Psoas muscle (tissue), 8 donors: ENCODE measurements at places on chromosomes 1 and 21. TPM values are rescaled to one million over a fixed set of nuclear protein-coding genes. Genes with fewer than 3 reads are reported as not detected.

DNA sequence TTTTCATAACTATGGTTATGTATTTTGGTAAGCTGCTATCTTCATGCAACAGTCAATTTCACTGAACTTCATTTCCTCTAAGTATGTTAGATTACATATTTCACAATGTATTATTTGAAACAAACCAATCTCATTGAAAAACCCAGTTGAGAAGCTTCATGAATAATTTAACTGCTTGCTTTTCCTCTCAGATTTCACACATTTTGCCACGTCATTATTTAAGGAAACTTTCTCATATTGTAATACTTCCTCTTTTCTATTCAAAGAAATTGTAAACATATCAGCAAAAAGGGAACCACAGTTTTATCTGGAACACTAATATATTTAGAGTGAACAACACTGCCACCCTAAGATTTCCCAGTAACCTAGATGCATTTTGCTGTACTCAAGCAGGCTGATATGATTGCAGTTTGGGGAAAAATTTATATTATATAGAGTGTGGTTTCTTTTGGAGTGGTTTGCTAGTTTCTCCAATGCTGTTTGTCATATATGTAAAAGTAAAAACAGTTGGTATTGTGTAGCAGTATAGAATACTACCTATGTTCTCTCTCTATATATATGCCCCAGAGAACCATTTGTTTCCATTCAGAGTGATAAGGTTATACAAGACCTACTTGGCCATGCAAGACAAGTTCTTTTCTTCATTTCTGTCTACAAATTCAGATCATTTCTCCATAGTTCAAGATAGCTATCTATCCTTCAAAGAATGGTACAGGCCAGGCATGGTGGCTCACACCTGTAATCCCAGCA lies 28.4 kb upstream of the AHCTF1 start:
- no peaks in the 10 kb centered on the region for H3K4me1 ChIP-seq
- DNase-seq, result no peak
- no peaks in the 10 kb centered on the region for H3K27me3 ChIP-seq
- no peak overlapping the region for H3K4me3 ChIP-seq
- H3K27ac ChIP-seq, result no peak overlapping the region

- H3K36me3 ChIP-seq, result no peaks in the 10 kb centered on the region
- no peak overlapping the region for H3K4me3 ChIP-seq
- no peaks in the 10 kb centered on the region for H3K4me1 ChIP-seq
- no peak overlapping the region for H3K27ac ChIP-seq
- no peak for DNase-seq
Measured at GRCh38 chr1:223230161-223230881, 87.3 kb upstream of the TLR5 start.

DNA sequence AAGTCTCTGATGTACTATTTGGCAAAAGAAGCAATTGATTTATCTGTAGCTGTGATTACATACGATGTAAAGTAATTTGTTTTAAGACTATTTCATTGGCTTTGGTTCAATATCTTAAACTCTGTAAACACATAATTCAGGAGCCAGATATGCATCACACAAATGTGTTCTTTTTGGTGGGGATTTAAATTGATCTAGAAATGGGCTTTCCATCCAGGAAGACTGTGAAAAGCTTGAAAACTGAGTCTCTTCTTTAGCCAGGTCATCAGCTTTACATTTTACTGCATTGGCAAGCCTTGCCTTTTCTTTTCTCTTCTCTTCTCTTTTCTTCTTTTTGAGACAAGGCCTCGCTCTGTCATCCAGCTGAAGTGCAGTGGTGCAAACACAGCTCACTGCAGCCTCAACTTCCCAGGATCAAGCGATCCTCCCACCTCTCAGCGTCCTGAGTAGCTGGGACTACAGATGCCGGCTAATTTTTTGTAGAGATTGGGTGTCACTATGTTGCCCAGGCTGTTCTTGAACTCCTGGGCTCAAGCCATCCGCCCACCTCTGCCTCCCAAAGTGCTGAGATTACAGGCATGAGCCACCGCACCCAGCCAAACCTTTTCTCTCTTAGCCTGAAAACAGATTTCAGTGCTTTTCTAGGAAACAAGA lies 1.4 kb downstream of the RCAN3 start:
- no peak overlapping the region for H3K27ac ChIP-seq
- peak overlapping the region; percentile 61 for H3K4me3 ChIP-seq
- H3K36me3 ChIP-seq, result no peaks in the 10 kb centered on the region
- no peak for DNase-seq
- no peaks in the 10 kb centered on the region for H3K4me1 ChIP-seq

- no peaks in the 10 kb centered on the region for H3K4me1 ChIP-seq
- no peaks in the 10 kb centered on the region for H3K36me3 ChIP-seq
- H3K27me3 ChIP-seq, result no peaks in the 10 kb centered on the region
- no peak for DNase-seq
- H3K4me3 ChIP-seq, result no peak overlapping the region
Measured at GRCh38 chr1:26811708-26812107, 14.8 kb upstream of the ZDHHC18 start.

DNA sequence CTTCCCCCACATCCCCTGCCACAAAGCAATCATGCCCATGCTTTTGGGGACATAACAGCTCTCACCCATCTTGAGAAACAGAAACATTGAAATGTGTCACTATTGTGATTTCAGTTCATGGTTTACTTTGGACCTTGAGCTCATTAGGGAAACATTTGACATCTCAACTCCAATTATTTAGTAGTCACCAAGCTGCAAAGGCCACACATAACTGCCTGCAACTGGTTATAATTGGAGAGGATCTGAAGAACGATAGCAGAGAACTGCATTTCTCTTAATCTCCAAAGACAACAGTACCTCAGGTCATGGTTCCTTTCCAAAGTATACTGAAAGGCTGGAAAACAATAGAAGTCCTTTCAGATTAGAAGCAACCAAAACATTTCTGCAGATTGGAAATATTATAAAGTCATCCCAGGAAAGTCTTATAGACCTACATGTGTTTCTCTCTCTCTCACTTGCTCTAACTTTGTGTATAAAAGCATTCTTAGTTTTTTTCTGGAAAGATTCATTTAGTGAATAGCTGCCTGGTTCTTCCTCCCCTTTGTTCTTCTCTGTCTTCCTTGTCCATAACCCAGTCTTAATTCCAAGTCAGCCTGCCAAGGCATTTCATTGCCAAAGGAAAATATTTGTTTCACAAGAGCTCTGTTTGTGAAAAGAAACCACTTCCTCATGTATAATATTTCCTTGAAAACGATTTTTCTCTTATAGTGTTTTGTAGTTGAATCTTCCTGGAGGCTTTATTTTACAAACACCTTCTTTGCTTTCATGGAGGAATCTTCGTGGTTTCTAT lies 426.8 kb downstream of the ADGRL2 start:
- no peaks in the 10 kb centered on the region for H3K36me3 ChIP-seq
- DNase-seq, result no peak
- no peaks in the 10 kb centered on the region for H3K27me3 ChIP-seq
- no peak overlapping the region for H3K4me3 ChIP-seq

DNA sequence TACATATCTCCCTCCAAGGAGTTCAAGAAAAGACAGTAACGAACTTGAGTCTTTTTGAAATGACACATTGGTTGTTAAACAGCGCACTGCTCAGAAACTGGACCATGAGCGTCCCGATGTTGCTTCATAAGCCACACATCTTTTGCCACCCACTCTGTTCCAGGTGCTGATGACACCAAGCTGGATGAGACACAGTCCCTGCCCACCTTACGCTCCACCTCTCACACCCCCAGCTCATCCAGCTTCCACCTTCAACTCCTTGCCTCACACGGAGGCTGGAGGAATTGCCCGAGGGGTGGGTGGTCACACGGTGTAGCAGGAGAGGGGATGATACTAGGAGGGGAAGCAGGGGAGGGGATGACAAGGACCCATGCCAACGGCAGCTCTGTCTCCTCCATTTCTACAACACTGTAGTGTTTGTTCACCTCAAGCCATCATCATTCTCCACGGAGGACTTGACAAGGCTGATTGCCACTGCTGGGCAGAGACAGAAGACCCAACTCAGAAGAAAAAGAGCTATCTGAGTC lies 148.5 kb upstream of the TNR start:
- DNase-seq, result no peak
- H3K4me1 ChIP-seq, result no peaks in the 10 kb centered on the region
- H3K36me3 ChIP-seq, result no peaks in the 10 kb centered on the region
- H3K27me3 ChIP-seq, result no peaks in the 10 kb centered on the region
- no peak overlapping the region for H3K27ac ChIP-seq

DNA sequence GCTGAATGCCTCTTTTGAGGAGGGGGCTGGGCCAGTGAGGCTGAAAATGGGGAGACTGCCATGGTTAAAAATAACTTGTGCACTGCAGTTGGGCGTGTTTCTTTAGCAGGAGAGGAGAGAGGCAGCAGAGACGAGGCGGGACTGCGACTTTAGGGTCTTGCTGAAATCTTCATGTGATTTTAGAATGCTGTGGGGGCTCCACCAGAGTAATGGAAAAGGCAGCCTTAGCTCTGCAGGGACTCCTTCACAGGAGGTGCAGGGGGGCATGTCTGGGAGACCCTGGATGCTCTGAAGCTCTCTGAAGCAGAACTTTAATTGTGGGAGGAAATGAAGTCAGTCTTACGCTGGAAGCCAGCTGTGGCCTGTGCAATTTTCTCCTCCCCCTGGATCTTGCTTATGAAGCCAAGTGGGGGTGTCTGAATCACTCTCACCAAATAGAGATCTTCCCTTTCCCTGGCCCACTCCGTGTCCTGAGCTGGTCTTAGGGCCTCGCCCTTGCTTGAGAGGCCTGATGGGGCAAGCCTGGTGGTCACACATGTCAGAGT lies 60.8 kb downstream of the NDUFS5 start:
- peaks cover 24% of the 10 kb centered on the region for H3K4me1 ChIP-seq
- DNase-seq, result peak; percentile 67
- H3K27me3 ChIP-seq, result peaks cover 4% of the 10 kb centered on the region
- no peak overlapping the region for H3K27ac ChIP-seq
- no peaks in the 10 kb centered on the region for H3K36me3 ChIP-seq

DNA sequence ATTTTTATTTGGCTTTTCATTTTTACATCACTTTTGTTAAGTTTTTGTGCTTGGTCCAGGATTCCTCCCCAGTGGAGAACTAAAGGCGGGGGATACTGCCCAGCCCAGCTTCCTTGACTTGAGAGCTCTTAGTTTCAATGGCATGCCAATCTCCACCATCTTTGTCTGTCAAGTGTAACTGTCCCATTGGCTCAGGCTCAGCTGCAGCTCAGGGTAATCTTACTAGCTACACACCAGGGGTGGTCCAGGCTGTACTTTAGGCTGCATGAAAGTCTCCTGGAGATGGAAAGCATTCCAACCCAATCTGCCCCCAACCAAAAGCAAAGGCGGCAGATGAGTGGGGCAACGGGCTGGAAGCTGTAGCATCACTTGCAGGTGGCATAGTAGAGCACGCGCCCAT lies 31.4 kb downstream of the CAMK1G start:
- H3K4me3 ChIP-seq, result no peak overlapping the region
- peaks cover 46% of the 10 kb centered on the region for H3K4me1 ChIP-seq
- no peak for DNase-seq
- no peaks in the 10 kb centered on the region for H3K27me3 ChIP-seq
- peaks cover 4% of the 10 kb centered on the region for H3K36me3 ChIP-seq
- H3K27ac ChIP-seq, result no peak overlapping the region

- H3K27me3 ChIP-seq, result no peaks in the 10 kb centered on the region
- H3K36me3 ChIP-seq, result no peaks in the 10 kb centered on the region
- DNase-seq, result no peak
- H3K4me3 ChIP-seq, result no peak overlapping the region
Measured at GRCh38 chr1:198234520-198235251, 77.9 kb downstream of the NEK7 start.

GRCh38 chr1:166273618-166274017 lies 106.8 kb upstream of the FAM78B start:
- peaks cover 6% of the 10 kb centered on the region for H3K4me1 ChIP-seq
- no peak overlapping the region for H3K27ac ChIP-seq
- no peak for DNase-seq
- H3K27me3 ChIP-seq, result no peaks in the 10 kb centered on the region

GRCh38 chr1:203271018-203271743 lies 34.1 kb upstream of the BTG2 start:
- H3K36me3 ChIP-seq, result no peaks in the 10 kb centered on the region
- H3K27me3 ChIP-seq, result no peaks in the 10 kb centered on the region
- no peak overlapping the region for H3K4me3 ChIP-seq
- peaks cover 66% of the 10 kb centered on the region for H3K4me1 ChIP-seq
- H3K27ac ChIP-seq, result peak overlapping the region; percentile 78

- DNase-seq, result no peak
- H3K4me1 ChIP-seq, result peaks cover 10% of the 10 kb centered on the region
- H3K27me3 ChIP-seq, result no peaks in the 10 kb centered on the region
Measured at GRCh38 chr21:29170944-29171343, 40.5 kb downstream of the MAP3K7CL start.

GRCh38 chr1:61284248-61284854 lies 202.0 kb downstream of the NFIA start:
- H3K4me1 ChIP-seq, result peaks cover 23% of the 10 kb centered on the region
- no peaks in the 10 kb centered on the region for H3K27me3 ChIP-seq
- no peak overlapping the region for H3K4me3 ChIP-seq
- DNase-seq, result no peak
- no peaks in the 10 kb centered on the region for H3K36me3 ChIP-seq

DNA sequence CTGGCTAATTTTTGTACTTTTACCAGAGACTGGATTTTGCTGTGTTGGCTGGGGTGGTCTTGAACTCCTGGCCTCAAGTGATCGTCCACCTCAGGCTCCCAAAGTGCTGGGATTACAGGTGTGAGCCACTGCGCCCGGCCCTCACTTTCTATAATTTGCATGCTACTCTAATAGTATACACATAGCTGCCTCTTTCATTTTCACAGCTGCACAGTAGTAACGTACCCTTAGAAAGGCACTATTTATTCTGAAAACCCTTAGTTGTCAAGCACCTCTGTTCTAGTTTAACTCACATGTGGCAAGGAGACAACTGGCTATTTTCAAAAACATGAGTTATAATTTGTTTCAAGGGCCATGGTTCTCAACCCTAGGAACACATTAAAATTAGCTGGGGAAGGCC lies 17.2 kb downstream of the TPM3 start:
- peaks cover 46% of the 10 kb centered on the region for H3K4me1 ChIP-seq
- no peak for DNase-seq
- no peak overlapping the region for H3K4me3 ChIP-seq
- H3K27ac ChIP-seq, result no peak overlapping the region

DNA sequence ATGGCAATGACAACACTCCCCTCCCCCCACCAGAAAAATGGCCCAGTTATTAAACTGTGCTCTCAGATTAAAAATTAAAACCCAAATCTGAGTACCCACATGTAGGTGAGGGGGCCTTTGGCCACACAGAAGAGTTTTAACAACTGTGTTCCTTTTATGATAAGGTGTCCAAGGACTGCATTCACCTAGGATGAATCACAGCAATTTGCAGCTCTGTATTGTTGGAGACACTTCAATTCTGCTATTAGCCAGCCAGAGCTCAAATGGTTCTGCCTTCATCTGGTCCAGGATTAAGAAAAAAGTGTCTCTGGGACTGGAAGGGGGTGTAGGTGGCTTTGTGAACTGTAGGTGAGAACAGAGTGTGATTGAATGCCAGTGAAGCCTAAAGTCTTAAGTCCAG lies 43.3 kb upstream of the DIRAS3 start:
- no peak overlapping the region for H3K27ac ChIP-seq
- no peaks in the 10 kb centered on the region for H3K36me3 ChIP-seq
- no peaks in the 10 kb centered on the region for H3K27me3 ChIP-seq
- H3K4me3 ChIP-seq, result no peak overlapping the region
- no peak for DNase-seq

The A3GALT2 gene
- not detected for total RNA-seq

The CFAP298 gene
- 25.5 TPM for total RNA-seq

The ZBTB8A gene
- total RNA-seq, result 2.5 TPM

The CD101 gene
- total RNA-seq, result not detected

The PDC gene
- total RNA-seq, result not detected

The HAO2 gene
- not detected for total RNA-seq

The BRINP2 gene
- 0.27 TPM for total RNA-seq

The S100A13 gene
- 113 TPM for total RNA-seq

The PRDM16 gene
- 1.2 TPM for total RNA-seq

The RHD gene
- total RNA-seq, result 0.12 TPM

The RGS8 gene
- not detected for total RNA-seq

The PGBD5 gene
- 2.8 TPM for total RNA-seq

The LAPTM5 gene
- 8.2 TPM for total RNA-seq
